ENCODE measurements at places on chromosomes 4 and X.

DNA sequence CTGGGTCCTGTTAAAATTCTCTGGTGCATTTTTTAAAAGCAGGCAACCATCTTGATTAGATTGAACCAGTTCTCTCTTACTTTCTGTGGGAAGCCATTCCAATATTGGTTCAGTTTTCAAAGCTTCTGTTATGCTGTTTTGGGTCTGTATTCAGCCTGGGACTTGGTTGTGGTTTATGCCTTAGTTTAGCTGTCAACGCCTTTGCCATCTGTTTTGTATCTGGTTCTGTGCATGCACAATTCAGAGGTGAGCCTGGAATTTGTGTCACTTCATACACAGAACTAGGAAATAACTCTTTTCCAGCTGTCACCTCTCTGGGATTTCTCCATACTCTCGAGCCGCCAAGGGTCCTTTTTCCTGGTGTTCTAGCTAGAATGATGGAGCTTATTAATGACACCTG, 46.2 kb downstream of the STAP1 start:
- no peak for DNase-seq

- DNase-seq: no peak
Measured at GRCh38 chrX:141221611-141222010, 20.7 kb downstream of the SPANXC start.

DNA sequence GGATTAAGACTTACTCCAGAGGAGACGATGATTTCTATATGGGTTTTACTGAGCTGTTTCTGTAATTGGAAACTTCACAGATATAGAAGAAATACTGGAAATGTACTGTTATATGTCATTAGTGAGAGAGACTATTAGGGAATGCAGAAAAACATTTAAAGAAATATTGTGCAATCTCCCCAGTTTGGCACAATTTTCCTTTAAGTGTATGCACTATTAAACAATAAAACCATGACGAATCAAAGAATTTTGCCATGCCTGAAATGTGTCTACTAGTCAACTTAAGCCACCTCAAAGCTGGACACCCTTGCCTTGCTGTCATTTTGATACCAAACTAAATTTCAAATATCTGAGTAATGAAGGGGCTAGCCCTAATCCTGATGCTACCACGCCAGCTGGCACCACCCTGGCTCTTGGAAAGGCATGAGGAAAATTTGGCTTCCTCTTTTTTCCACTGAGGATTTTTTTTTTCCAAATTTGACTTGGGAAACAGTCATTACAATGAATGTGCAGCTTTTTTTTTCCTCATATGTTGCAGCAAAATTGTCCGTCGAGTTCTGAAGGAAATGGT, 36.1 kb downstream of the MTTP start:
- no peak for DNase-seq

- peak; percentile 35 for DNase-seq
Measured at GRCh38 chr4:99634742-99635360, 22.8 kb downstream of the C4orf54 start.

DNA sequence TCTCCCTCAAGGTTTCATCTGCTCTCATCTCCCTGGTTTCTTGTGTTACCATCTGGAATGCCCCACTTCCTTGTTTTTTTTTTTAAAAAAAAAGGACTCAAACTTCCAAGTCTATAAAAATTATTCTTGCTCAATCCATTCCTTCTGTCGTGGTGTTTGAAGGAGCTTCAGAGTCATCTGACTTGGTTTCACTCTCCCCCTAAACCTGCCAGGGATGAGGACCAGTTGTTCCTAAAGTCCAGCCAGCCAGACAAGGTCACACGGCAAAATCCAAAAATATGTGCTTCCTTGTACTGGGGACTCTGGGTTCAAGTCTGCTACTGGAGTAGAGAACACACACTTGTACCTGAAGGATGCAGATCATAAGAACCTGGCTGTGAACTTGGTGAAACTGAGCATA, 84.5 kb upstream of the GPM6B start:
- DNase-seq: no peak

DNA sequence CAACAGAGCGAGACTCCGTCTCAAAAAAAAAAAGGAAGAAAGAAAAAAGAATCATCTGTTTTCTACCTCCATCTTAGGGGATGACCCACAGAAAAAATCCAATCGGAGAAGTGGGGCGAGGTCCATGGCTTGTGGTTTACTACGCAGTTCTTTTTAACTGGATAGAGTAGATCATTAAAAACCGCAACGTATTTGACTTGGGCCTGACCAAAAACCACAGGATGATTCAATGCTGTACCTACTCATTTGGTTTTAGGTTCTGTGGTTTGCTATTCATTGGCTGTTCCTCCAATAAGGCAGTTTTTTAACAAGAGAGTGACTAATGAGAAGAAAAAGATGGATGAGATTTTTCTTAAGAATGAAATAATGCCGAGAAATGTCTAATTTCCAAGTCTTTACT, 83.7 kb downstream of the FREM3 start:
- DNase-seq: no peak

GRCh38 chrX:40637687-40638086, 9.7 kb downstream of the CXorf38 start:
- DNase-seq: no peak

- peak; percentile 88 for DNase-seq
Measured at GRCh38 chrX:73851014-73852009, 288.3 kb downstream of the CHIC1 start.

GRCh38 chr4:53103481-53103880, 241.4 kb downstream of the RASL11B start:
- no peak for DNase-seq

- no peak for DNase-seq
Measured at GRCh38 chr4:169099771-169100180, 89.7 kb upstream of the CBR4 start.

GRCh38 chr4:4416981-4417380, 30.1 kb downstream of the NSG1 start:
- no peak for DNase-seq

GRCh38 chr4:80254114-80254513, 12.3 kb upstream of the FGF5 start:
- DNase-seq: no peak

- DNase-seq: no peak
Measured at GRCh38 chr4:18127030-18127429, 105.5 kb upstream of the LCORL start.

DNA sequence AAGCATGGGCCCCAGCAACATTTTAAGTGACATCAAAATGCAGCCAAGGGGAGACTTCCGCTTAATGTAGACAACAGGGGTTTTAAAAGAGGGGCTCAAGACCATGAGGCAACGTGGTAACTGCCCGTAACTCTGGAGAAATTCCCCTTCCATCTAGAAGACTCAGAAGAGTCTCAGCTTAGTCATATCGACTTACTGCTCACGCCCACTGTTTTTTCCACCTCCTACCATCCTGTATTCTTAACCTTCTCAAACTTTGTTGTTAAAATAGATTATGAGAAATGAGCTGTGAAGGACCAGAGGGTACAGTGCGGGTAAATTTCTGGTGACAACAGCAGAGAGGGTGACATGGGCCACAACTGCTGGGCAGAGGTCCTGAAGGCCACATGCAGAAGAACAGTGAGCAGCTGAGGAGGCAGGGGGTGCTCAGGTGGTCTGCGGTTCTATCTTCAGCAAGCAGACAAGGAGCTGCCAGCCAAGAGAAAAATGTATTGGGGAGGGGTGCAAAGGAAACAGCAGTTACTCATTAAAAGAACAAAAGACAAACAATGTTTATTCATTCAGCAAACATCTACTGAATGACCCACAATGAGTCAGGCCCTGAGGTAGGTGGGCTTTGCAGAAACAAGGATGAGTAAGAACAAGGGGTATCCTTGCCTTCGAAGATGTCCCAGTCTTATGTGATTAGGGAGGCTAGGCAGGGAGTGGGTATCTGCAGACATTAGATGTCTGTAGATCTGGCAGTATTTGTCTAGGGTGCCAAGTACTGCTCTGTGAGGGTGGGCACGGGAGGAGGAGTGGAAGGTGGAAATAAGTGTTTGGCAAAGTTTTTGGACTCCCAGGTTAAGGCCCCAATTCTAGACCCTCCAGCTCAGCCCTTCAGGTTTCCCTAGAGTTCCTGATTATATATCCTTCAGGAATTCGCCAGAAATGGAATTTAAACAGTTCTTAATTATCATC, 175.3 kb downstream of the TSPAN5 start:
- no peak for DNase-seq

- DNase-seq: no peak
Measured at GRCh38 chrX:95703696-95704095, 980.9 kb upstream of the DIAPH2 start.

- DNase-seq: no peak
Measured at GRCh38 chr4:77203380-77204197, 46.6 kb downstream of the CCNG2 start.

- DNase-seq: peak; percentile 27
Measured at GRCh38 chrX:97027384-97027922, 143.7 kb downstream of the RPA4 start.

DNA sequence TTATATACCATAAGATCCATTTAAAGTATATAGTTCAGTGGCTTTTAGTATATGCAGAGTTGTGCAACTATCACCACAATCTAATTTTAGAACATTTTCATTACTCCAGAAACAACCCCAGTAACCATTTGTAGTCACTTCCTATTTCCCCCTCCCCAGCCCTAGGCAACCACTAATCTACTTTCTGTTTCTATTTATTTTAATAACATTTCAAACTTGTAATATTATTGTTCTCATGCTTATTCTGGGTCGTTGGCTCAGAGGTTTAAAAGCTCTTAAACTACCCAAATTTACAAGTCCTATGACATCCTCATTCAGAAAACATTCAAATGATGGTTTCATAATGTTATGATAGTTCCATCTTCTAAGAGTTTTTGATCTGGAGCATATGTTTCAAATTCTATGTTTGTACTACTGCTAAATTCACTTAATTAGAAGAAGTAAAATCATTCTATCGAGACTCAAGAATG, 18.4 kb downstream of the XIAP start:
- no peak for DNase-seq

DNA sequence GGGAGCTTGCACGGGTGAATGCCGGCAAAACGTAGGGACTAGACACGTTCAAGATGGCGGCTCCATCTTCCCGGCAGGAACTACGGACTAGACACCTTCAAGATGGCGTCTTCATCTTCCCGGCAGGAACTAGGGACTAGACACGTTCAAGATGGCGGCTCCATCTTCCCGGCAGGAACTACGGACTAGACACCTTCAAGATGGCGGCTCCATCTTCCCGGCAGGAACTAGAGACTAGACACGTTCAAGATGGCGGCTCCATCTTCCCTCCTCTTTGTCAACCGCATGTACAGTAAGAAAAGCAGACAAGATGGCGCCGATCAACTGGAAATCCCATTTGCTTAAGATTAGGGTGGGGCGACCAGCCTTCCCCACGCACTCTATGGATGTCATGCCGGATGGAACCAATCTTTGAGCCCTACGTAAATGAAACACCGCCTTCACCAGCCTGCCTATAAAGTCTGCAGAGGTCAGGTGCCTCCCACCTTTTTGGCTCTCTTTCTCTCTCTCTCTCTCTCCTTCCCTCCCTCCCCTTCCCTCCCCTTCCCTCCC, 222.4 kb downstream of the CRLF2 start:
- no peak for DNase-seq

- DNase-seq: no peak
Measured at GRCh38 chr4:72567821-72568675, 973 bp downstream of the ADAMTS3 start.

- peak; percentile 31 for DNase-seq
Measured at GRCh38 chr4:180058691-180059215, 2184.4 kb upstream of the TENM3 start.

GRCh38 chrX:25427873-25428555, 412.2 kb upstream of the ARX start:
- no peak for DNase-seq

- DNase-seq: no peak
Measured at GRCh38 chrX:130994671-130995070, 63.5 kb upstream of the ARHGAP36 start.

DNA sequence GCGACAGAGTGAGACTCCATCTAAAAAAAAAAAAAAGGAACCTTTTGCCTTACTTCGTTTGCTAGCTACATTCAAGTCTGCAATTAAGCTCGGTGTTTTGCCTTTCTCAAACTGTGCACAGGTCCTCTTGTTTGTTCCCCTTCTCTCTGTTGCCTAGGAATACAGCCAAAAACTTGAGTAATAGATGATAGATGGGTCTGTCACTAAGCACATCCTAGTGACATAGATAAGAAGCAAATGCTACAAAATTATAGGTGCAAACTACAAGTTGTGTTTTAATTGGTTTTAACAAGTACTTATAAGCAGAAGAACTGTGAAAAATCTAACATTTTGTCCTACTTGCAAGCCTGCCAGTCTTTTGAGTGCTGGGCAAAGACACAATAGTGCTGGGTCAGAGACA, 95.2 kb downstream of the SNCA start:
- no peak for DNase-seq

- no peak for DNase-seq
Measured at GRCh38 chrX:123905332-123905731, 45.5 kb downstream of the XIAP start.

GRCh38 chr4:94897023-94897422, 139.3 kb downstream of the BMPR1B start:
- no peak for DNase-seq

DNA sequence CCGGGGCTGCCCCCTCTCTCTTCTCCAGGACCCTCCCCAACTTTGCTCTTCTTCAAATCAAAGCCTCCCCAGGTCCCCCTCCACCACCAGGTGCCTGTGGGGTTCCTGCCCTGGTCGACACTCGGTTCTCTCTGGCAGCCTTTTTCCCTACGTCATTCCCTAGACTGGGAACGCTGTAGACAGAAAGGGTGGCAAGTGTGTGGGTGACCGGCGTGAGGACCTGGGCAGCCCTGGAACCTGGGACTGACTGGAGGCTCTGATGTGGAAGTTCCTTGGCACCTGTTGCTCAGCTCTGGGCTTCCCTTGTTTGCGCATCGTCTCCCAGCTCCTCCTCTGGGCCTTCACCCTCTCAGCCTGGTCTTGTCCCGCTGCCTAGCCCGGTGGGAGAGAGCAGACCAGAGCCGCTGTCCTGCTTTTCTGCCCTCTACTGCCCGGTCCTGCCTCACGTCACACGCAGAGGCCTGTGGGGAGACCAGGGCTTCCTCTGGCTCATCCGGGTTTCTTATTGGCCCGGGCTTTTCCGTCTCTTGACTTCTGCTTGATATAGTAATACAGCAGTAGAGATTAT, 1.3 kb downstream of the TACC3 start:
- no peak for DNase-seq

DNA sequence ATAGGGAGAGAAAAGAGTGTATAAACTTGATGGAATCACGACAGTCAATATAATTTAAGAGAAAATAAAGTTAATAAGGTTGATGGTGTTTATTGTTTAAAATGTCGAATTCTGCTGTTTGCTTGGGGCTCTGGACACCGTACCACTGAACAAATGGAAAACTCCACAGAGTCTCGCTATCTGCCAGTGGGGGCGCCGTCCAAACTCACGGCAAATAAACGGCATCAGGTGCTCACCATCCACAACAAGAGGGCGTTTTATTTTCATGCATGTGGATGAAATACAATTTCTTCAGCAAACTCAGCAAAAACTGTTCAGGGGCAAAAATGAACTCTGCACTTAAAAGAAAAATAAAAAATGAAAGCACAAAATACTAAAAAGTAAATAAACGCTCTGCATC, 46.6 kb upstream of the FAM47C start:
- DNase-seq: no peak

DNA sequence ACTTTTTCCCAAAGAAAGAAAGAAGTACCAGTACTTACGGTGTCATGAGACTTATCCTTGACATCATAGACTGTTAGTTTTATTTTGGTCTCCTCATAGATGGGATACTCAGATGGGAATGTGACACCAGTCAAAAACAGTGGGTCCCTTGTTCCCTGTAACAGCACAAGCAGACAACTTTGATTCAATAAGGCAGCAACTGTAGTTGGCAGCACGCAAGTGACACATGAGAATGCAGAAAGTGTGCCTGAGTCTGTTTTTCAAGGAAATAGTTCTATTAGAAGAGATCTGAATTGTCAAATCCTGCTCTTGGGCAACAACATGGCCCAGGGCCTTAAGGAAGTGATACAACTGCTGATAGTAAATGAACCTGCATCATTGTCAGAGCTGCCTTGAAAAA, 443.2 kb downstream of the INPP4B start:
- DNase-seq: no peak
